ENCODE measurements at places on chromosomes 4 and X. TPM values are rescaled to one million over a fixed set of nuclear protein-coding genes. Genes with fewer than 3 reads are reported as not detected.

The CT55 gene
- not detected for total RNA-seq

The MAGEA10 gene
- total RNA-seq = not detected

The RNF175 gene
- not detected for total RNA-seq

The USP9X gene
- total RNA-seq = 89.0 TPM

The C4orf36 gene
- not detected for total RNA-seq

The AFF1 gene
- total RNA-seq = 73.5 TPM

The TENM3 gene
- 1.6 TPM for total RNA-seq

The NPY2R gene
- total RNA-seq = 1.2 TPM

The DOK7 gene
- total RNA-seq = 0.80 TPM

The FAM9B gene
- total RNA-seq = not detected

The FREM3 gene
- total RNA-seq = 0.05 TPM

The TMPRSS11A gene
- total RNA-seq = not detected

The BBS12 gene
- total RNA-seq = 4.8 TPM

The CFI gene
- 6.8 TPM for total RNA-seq

The GAB3 gene
- 1.4 TPM for total RNA-seq

The SSX2B gene
- not detected for total RNA-seq

The BRS3 gene
- not detected for total RNA-seq

The RHOXF1 gene
- total RNA-seq = not detected

The TMPRSS11B gene
- not detected for total RNA-seq

The CXCL3 gene
- 17.5 TPM for total RNA-seq

The TAF1 gene
- total RNA-seq = 25.0 TPM

The DGKK gene
- total RNA-seq = not detected

The NCAPG gene
- 38.8 TPM for total RNA-seq

The CXCL10 gene
- total RNA-seq = 0.72 TPM

The GBA3 gene
- total RNA-seq = 9.5 TPM

The ANOS1 gene
- 0.52 TPM for total RNA-seq

The PRRG1 gene
- 5.4 TPM for total RNA-seq

All from colonic mucosa (tissue), 4 donors.